NCI-H82 (cell line): ENCODE measurements at places on chromosomes 6 and 20.

GRCh38 chr20:38573413-38573812 is 7.6 kb upstream of the ADIG start:
- no peak for DNase-seq

- no peak for DNase-seq
Observed at GRCh38 chr6:104532462-104532861, 327.3 kb downstream of the HACE1 start.

GRCh38 chr20:63208346-63208909 is 7.5 kb downstream of the YTHDF1 start:
- DNase-seq, result no peak

DNA sequence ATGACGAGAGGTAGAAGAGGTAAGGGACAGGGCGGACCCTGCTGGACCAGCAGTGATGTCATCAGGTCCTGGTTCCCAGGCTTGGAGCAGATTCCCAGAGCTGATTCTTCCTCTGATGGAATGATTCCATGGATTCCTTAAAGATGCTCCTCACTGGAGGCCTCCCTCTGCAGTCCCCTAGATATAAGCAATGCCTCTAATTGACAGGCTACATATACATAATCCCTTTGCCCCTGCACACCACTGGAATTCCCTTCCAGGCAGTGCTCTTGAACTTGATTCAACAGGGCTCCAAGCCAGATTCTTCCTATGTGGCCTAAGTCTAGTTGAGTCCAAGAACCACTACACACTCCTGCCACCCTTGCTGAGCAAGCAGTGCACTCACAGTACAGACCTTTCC is 52.3 kb upstream of the L3MBTL3 start:
- no peak for DNase-seq

DNA sequence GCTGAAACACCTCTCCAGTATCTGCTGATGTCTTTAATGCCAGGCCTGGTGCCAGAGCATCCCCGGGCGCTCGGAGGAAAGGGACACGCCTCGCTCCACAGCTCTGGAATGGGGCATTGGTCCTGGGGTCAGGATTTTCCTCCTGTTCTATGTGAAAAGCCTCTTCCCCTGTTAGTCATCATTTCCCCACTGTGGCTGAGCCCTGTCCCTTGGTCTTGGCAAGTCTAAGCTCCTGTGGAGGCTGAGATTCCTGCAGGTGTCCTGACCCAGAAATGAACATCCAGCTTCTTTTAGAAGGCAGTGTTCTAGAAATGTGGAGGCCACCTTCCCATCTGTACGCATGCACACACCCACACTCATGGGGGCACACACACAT is 19.4 kb downstream of the SYNDIG1 start:
- DNase-seq, result no peak

GRCh38 chr6:18551228-18551627 is 164.1 kb downstream of the RNF144B start:
- DNase-seq, result no peak

DNA sequence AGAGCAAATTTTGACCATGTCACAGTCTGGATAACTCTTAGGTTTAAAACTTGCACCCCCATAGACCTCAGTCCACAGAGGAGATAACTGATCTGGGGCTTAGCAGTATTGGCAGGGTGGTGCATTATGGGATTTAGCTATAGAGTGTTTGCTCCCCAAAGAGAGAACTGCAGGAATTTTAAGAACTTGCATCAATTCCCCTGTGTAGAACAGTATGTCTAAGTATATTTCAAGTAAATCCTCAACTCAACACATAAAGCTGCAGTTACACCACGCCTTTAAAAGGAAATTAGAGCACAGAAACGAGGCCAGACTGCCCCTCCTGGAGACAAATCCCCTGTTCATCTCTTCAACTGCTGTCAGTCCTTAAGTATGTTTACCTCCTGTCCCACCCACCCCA is 144.9 kb downstream of the TRMT11 start:
- DNase-seq, result peak; percentile 27

DNA sequence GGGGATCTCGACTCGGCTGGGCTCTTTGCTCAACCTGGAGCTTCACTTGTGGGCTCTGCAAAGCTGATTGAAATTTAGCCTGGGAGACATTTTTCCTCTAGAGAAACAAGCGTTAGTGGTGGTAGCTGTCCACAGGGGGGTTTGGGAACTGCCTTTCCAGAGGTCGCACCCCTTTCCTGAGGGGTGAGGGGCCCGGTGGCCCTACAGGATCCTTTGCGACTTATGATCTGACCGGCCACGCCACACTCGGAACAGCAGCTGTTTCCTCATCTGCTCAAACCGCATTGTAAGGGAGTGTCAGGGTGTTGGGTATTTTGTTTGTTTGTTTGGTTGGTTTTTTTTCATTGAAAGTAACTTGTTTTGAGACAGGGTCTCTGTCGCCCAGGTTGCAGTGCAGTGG is 21.0 kb downstream of the PNLDC1 start:
- no peak for DNase-seq

GRCh38 chr20:2093883-2094282 is 7.7 kb upstream of the STK35 start:
- DNase-seq, result no peak

GRCh38 chr6:152167641-152168603 is 360.4 kb downstream of the ESR1 start:
- DNase-seq, result no peak

DNA sequence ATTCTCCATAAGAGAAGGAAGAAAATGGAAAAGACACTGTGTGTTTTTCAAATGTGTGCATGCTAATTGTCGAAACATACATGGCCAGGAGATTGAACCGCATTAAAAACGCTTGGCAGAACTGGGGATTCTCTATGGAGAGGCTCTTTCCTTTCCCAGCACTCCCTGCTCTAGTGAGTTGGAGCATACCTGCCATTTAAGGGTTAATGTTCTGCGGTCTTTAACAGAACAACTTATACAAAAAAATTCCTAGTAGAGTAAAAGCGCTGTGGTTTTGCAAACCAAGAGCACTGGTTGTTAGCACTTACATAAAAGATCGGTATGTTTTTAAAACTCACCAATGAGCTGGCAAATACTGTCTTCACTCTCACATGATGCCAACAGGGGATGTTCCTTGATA is 1.5 kb downstream of the TAGAP start:
- no peak for DNase-seq

DNA sequence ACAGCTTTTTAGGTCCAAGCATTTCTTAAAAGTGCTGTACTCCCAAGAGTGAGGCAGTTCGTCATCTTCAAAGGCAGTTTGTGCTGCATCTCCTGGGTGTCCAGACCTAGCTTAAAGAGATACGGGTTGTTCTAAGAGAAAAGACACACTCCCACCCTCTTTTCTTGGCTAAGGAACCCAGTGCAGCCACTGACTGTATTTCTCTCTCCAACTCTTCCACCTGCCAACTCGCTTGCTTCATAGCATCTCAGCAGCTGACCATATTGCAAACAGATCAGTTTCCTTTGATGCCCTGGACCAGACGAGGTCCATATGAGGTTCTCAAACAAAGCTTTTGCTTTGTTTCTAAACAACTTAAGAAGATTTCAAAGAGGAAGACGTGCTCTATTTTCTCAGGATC is 101.1 kb downstream of the ISM1 start:
- no peak for DNase-seq

- peak; percentile 2 for DNase-seq
Observed at GRCh38 chr6:75546381-75546780, 52.8 kb upstream of the FILIP1 start.

DNA sequence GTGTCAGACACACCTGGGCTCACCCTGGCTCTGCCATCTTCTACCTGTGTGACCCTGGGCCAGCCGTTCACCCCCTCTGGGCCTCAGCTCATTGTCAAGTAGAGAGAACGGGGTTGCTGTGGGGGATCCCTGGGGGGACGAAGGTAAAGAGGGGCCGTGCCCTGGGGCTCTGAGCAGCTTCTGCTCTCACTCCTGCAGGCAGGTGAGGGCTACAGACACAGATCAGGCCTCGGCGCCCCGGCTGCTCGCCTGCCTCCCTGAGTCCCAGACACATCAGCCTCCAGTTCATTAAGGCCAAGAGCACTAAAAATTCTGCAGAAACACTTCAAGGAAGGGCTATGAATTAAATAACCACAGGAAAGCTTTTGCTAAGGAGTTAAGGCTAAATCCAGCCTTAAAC is 394.4 kb downstream of the CDH4 start:
- DNase-seq, result no peak

- DNase-seq, result no peak
Observed at GRCh38 chr6:53811082-53811481, 16.3 kb downstream of the LRRC1 start.

DNA sequence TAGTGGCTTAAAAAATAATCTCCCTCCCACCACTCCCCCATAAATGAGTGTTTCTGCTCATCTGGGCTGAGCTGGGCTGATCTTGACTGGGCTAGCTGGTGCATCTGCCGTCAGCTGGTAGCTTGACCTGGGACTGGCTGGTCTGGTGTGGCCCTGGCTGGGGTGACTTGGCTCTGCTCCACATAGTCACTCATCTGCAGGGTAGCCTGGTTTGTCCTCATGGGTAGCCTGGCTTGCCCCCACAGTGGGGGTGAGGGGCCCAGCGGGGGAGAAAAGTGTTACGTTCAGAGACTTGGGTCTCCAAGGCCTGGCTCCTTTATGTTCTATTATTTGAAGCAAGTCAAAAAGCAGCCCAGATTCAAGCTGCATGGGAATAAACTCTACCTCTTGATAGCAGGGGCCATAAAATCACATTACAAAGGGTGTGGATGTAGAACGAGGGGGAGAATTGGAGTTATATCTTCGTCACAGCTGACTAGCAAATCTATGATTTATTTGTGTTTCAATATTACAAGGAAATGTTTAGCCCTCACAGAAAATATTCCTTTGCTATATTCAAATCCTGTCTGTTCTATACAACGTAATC is 32.9 kb downstream of the EDN3 start:
- no peak for DNase-seq

- no peak for DNase-seq
Observed at GRCh38 chr6:121531658-121532169, 96.3 kb downstream of the GJA1 start.

DNA sequence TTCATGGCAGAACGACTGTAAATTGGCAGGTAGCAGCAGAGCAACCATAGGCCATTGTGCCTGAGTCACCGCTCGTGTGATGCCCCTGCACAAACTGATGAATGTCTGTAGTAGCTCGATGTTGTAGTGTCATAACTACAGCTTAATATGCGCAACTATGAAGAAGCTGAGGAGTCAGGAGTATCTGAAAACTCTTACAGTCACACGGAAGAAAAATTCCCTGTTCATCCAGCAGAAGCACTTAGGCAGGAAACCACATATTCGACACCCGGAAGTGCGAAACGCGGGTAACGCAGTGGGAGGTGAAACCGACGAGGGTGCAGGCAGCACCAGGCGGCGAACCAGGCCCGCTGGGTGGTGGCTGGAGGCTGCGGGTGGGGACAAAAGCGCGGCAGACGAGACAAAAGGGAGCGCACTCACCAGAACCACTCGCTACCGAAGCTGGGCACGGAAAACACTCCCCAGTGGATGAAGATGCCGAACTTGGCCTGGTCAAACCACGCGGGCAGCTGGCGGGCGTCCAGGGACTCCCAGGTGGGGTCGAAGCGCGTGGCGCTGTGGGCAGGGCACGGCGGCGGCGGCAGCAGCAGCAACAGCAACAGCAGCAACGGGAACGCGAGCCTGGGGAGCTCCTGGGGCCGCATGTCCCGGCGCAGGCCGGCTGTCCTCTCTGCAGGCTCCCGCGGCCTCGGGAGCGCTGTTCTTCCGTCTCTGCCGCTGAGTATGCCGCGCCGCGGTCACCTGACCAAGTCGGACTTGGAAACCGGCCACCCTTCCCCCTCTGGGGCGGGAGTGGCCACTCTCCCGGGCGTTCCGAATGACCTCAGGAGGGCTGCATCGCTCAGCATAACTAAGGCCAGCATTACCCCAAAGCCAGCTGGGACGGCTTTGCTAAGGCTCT is at the start of gene FUCA2:
Gene FUCA2 (minus strand): TSS at position 730 of the 901 bp plus-strand sequence. CDS start 86 bp downstream, at position 644.
- no peak for DNase-seq

DNA sequence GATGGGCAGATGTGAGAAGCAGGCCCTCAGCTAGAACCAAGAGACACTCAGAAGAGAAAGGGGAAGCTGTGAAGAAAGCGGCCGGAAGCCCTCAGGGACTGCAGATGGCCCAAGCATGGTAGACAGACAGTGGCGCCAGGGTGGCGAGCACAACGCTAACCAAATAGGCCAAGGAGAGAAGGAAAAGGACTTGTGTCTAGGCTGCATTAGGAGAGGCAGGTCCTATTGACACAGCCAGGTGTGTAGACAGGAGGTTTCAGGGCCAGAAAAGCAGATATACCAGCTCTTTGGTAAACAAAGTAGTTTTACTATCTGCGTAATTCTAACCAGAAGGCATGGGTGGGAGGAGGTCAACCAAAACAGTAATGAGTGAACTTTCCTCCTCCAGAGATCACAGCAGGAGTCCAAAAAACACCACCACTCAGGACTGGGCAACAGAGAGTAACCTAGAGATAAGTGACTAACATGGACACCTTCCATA is 15.8 kb upstream of the MAP7 start:
- DNase-seq, result no peak

- DNase-seq, result no peak
Observed at GRCh38 chr6:158460602-158461169, 99.2 kb upstream of the TMEM181 start.

GRCh38 chr20:24990810-24991252 is 1.7 kb downstream of the APMAP start:
- no peak for DNase-seq

DNA sequence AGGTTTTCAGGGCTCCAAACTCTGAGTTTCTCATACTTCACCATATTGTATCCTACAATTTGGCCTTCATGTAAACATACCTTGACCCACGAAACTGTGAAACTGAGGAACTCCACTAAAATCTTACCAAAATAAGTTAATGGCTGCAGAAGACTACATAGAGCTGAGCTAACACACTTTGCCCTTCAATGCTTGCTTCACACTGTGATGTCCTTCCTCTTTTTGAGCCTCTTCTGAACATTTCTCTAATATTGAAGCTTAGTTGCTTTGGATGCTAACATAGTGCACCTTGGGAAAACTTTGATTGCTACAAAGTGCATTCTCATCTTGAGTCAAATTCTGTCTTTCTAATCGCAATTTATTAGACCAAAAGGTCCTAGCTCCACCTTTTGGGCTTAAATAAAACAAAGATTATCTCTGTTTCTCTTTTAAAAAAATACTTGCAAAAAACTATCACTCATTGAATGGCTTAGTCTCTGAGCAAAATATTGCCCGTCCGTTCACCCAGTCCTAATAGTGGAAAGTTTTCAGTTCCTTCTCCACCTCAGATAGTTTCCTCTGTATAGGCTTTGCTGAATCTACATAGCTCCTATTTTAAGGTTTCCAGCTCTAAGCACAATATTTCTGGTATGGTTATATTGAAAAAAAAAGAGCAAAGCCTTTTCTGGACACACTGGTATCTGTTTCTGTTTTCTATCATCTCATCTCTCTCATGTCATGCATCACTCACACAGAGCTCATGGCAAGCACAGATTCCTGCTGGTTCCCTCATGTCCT is 494.6 kb downstream of the RFPL4B start:
- no peak for DNase-seq
